AG10803 (cell line): ENCODE measurements at places on chromosomes 1 and 21.

DNA sequence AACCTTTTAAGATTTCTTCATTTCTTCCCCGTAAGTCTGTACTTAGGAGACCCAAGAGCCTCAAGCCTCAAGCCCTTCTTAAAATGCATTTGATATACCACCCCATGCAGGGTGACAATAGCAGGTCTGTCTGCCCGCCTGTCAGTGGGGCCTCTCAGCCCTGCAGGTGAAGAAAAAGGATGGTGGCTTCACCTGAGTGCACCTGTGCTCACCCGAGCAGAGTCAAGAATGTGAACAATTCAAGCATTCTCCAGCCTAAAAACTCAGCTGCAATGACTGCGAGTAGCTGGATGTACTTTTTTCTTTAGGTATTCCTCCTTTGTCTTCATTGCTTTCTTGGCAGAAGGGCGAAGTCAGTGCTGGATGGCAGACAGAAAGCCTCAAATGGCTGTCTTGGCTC lies 203.3 kb downstream of the LMX1A start:
- no peak for DNase-seq

- no peak for DNase-seq
Measured at GRCh38 chr1:22326931-22327330, 124.7 kb upstream of the ZBTB40 start.

DNA sequence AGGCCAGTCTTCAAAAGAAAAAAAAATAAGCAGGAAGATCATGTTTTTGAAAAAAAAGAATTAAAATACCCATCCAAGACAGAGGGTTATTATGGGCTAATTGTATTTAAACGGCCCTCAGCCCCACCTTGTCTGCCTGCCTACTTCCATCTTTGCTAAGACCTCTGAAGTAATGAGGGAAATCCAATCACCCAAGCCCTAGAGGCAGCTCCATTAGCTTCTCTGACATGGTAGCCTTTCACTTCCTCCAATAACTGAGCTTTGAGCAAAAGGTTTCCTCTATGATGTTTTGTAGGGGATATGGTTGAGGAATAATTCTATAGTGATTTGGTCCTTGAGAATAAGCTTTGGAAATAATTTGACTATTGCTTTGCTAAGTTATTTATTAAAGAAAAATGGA lies 178.2 kb upstream of the SGIP1 start:
- DNase-seq, result no peak

DNA sequence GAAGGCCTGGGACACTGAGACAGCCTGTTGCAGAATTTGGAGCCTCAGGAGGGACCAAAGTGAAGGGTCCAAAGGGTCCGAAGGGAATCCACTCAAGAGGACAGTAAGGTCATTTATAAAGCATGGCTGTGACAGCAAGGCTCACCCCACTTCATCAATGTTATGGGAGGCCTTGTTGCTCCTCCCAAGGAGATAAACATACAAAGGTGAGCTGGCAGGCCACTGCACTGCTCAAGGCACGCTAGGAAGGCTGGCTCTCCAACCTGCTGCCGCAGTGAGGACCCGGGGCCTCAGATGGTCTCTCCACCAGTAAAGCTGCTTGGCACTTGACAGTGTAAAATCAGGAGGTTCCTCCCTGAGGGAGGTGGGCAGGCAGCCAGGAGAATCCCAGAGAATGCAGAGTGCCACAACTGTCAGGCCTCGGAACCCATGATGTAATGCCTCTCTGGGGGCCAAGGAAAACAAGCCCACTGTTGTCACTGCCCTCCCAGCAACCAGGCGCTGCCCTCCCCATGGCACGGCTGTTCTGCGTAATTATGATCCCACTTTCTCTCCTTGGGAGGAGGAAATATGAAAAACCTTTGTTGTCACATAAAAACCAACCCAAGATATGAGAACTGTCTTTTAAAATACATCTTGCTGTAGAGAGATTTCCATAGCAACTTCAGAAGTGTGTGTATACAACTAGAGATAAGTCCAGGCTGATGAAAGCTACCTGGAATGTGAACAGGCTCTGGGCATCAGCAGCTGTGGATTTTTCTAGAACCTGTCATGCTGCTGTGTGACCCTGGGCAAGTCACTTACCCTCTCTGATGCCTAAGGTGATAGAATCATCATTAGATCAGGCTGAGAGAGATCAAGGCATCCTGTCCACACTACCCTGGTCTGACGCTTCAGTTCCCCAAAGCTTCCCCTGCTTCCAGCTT lies 102.5 kb downstream of the KCNN3 start:
- DNase-seq, result peak; percentile 42
